Hematopoietic multipotent progenitor cell treated with erythropoietin and hydrocortisone succinate and interleukin-3 and kit ligand, for 6 days (in vitro differentiated cells): ENCODE measurements at places on chromosomes 2 and 18.

- no peak for DNase-seq
Measured at GRCh38 chr2:215461836-215462532, 26.1 kb upstream of the FN1 start.

- DNase-seq, result no peak
Measured at GRCh38 chr2:227462462-227462951, 9.4 kb upstream of the AGFG1 start.

DNA sequence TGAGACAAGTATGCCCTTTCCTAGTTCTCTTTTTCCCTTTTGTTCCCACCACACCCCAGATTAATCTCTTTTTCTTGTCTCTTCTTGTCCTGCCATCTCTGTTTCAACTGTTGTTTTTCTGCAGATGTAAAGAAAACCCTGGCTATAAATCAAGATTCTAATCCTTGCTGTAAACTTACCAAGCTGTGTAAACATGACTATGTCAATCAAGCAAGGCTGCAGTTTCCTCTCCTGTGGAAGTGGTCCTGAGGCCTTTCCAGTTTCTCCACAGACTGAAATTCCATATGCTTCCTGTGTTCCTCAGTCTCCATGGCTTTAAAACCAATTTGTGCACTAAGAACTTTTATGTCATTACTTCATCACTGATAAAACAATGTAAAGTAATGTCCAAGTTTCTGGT is 288.8 kb upstream of the PIK3C3 start:
- no peak for DNase-seq

GRCh38 chr2:16014802-16015201 is 74.5 kb downstream of the MYCN start:
- no peak for DNase-seq

GRCh38 chr2:180907731-180908130 is 72.7 kb upstream of the UBE2E3 start:
- no peak for DNase-seq

DNA sequence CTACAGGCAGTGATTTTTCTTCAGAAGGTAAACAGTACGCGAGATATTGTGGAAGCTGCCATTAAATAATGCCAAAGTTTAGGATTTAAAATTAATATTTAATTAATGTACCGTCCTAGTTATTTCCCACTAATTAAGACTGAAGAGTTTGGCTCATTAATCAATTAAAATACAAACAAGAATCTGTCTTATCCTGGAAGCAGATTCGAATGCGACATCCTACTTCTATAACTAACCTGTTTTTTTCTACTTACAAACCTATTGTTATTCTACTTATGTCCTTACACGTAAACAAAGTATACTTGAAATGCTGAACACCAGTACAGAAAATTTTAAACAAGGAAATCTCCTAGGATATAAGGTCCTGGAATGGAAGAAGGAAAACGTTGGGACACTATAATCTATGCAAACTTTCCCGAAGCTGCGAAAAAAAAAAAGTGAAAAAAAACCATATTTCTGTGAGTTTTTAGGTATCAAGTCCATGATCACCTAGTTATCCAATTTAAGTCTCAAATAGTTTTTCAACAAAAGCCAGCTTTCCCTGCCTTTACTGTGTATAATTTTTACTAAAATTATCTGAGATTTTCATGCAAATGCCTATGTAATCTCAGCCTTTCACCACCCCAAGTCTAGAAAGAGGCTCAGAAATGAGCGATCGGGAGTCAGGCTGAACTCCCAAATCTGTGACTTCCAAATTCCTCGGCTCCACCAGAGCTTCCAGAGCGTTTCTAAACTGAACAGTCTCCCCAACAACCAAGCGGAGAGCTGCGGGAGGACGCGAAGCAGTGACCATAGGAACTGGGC is 1.2 kb upstream of the C2orf15 start:
- DNase-seq, result no peak

DNA sequence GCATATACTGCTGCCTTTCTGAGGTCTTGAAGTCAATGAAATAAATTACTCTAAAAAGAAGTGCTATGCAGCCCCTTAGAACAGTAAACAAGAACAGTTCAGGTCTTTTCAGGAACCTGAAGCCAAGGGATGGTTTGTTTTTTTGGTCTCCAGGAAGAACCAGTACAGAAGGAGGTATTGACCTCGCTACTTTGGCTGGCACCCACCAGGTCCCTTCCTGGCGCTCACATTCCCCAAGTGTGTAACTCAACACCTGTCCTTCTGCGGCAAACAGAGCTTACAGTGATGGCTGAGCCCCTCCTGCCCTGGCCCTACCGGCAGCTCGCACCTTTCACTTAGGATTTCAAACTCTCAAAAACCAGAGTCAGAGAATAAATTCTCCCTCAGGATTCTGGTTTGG is 51.9 kb downstream of the SETBP1 start:
- DNase-seq, result no peak

DNA sequence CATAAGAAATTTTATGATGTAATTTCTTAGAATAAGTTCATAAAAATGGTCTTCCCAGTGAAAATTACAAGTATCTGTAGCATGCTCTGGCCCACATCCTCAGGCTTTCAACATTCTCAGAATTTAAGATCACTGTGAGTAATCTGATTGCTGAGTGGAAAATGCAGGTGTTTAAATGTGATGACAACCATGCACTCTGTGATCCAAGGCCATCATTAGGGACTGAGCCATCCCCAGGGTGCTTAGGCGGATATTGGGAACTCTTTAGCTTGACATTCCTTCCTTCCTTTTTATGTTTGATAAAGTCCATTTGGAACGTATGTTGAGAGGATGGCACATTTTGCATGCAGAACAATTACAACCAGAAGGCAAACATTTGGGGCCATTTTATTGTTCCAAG is 95.5 kb downstream of the ARL4C start:
- DNase-seq, result no peak

GRCh38 chr2:156573710-156574109 is 137.5 kb downstream of the GPD2 start:
- DNase-seq, result no peak

GRCh38 chr18:74446631-74447403 is 10.3 kb downstream of the DIPK1C start:
- DNase-seq, result no peak

DNA sequence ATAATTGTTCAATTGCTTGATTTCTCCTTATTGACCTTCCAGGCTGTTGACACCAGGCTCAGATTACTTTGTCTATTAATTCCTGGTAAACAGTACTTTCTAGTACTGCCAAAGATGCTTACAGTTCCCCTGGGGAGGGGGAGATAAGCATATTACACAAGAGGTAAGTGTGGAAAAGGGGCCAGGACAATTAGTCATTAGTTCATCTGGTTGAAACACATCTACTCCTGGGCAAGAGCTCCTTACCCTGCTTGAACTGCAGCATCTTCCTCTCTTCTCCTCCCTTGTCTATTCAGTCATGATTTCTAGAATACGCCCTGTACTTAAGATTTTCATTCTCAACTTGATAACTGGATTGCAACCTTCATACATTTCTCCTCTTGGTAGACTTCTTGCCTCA is 10.4 kb upstream of the SPATS2L start:
- no peak for DNase-seq

DNA sequence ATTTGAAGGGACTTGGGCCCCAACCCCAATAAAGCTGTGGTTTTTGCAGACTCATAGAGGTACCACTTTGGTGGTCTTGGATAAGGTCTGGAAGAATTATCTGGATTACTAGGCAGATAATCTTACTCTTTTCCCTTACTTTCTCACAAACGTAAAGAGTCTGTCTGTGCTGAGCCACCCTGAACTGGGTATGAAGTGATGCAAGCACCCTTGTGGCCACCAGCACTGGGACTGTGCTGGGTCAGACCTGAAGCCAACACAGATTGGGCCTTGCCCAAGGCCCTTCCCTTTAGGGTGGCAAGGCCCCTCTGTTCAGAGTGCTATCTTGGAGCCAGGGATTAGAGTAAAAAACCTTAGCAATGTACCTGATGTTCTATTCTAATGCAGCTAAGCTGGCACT is 827.0 kb upstream of the RAB6C start:
- no peak for DNase-seq

DNA sequence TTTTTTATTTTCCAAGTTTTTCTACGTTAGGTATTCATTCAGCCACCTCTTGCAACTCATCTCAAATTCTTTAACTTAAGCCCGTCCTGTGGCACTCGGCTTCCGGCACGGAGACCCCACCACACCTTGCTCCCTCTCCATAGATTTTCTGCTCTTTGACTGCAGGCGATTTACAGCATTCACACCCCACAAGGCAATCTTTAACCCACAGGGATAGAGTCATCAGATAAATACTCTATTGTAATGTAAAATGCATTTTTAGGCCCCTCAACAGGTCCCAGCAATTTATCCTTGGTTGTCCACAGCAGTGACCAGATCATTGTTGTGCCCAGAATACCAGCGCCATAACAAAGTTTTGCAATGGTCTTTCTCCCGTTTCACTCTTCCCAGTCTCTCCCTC is 132.3 kb upstream of the EPHA4 start:
- DNase-seq, result no peak
